NK-92 treated with Interleukin-12 subunit alpha and Interleukin-12 subunit beta, amount 100 ng/mL, for 24 hours (cell line): ENCODE measurements at places on chromosomes 1 and 21.

DNA sequence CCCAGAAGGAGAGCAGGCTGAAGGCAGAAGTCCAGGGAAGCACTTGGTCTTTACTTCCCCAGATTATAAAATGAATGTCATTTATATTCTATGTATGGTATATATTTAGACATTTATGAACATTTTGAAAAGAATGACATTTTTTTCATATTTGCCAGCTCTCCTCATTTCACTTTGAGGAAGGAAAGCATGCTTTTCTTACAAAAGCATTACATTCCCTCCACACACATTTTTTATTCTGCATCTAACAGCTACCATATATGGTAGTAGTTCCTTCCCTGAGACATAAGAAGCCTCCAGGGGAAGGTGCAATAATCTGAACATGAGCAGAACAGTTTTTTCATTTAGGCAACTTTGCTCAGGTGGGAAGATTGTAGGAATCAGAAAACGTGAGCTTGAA is 94.0 kb downstream of the LRRC7 start:
- no peak for DNase-seq

- DNase-seq: no peak
Measured at GRCh38 chr1:119745034-119745433, 23.7 kb downstream of the HMGCS2 start.

DNA sequence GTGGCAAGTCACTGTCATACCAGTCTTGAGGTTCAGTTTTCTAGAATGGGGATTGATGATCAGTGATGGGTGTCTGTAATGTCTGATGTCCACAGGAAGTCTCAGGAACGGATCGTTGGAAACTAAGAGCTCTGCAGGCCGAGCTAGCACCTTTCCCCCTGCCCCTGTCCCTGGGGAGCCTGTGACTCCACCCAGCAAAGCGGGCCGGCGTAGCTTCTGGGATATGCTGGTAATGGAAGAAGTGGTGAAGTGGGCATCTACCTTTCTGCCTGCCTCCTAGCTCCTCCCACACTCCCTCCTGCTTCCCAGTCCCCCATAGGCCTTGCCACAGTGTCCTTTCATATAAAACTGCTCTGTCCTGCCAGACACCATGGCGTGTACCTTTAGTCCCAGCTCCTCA is 13.4 kb downstream of the HYI start:
- DNase-seq: no peak

DNA sequence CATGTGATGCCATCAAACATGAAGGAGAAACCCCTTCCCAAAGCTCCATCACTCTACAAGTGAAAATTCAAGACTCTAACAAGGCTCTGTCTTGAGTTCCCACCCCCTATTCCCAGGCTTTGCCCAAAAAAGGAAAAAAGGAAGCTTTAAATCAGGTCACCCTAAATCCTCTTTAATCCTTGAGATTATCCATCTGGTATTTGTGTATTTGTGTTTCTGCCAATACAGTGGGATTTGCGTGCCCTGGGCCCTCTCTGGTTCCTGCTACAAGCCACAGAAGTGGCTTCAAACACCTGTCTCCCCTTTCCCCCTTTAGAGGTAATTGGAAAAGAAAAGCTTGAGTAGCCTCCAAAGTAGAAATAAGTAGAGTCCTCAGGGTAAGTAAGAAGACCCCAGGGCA is 120.4 kb downstream of the EDEM3 start:
- DNase-seq: no peak

DNA sequence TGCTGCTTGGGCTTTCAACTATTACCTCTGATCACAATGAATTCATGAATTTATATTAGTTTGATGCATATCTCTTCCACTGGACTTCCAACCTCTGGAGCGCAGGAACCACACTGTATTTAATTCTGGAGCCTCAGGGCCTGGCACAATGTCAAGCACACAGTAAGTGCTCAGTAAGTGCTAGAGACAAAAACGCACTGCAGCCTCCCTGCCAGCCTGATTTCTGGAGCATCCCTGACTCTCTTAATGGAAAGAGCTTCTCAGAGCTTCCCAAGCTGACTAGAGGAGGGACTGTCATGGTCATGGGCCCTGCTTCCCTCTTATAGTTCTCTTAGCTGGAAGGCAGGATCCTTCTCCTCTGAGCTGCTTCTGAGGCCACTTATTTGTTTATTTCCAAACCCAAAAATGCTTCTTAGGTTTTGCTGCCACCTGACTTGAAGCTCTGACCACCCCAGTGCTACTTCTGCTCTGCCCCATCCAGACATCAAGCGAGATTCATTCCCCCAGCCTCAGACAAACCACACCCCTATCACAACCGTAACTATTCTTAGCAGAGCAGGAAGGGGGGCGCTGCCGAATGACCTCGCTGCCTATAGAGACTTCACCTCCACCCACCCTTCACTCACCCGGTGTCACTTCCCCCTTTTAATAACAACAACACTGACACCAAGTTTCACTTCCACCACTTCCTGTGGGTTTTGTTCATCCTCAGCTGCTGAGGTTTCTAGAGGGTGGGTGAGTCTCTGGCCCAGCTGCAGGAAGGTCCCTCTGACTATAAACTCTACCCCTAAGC is 33.6 kb downstream of the NUAK2 start:
- peak; percentile 90 for DNase-seq

- no peak for DNase-seq
Measured at GRCh38 chr1:231694075-231694431, 67.5 kb downstream of the DISC1 start.

DNA sequence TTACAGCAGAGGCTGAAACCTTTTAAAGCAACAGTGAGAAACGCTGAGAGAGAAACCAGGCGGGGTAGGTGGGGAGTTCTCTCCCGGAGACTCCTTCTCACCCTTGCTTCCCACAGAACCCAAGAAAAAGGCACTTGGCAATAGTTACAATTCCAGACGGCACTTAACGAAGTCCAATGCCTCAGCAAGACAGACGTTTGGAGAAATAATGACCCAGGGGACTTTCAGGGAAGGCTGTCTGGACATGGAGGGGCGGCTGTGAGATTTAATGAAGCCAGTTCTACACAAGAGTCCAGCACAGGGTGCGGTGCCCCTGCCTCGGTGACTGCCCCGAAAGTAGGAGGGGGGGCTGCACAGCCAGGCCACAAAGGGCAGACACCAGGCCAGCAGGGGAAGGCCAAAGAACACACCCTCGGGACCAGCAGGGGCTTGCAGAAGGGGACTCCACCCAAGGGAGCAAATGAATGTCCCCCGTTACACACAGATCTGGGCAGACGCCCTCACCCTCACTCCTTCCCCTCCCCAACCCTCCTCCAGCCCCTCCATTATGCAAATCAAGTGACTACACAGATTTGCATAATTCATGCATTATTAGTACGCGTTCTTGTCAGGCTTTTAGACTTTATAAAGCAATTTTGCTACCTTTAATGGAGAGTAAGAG is 26.3 kb downstream of the KCNN3 start:
- no peak for DNase-seq

DNA sequence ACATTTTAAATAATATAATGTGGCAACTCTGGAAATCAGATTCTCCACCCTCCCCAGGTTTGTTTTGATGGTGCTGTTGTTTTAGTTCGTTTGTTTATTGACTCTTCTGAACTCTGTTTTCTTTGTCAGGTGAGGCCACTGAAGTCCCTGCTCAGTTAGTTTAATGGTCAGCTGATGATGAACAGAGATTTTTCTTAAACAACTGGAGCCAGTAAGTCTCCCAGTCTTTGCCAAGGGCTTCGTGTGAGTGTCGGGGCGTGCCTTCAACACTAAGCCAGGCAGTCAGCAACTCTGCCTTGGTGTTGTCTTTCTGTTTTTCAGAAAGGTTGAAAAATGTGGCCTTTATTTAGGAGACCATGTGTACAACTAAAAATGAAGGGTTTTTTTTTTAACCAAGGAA is 58.9 kb downstream of the TEX35 start:
- DNase-seq: no peak

DNA sequence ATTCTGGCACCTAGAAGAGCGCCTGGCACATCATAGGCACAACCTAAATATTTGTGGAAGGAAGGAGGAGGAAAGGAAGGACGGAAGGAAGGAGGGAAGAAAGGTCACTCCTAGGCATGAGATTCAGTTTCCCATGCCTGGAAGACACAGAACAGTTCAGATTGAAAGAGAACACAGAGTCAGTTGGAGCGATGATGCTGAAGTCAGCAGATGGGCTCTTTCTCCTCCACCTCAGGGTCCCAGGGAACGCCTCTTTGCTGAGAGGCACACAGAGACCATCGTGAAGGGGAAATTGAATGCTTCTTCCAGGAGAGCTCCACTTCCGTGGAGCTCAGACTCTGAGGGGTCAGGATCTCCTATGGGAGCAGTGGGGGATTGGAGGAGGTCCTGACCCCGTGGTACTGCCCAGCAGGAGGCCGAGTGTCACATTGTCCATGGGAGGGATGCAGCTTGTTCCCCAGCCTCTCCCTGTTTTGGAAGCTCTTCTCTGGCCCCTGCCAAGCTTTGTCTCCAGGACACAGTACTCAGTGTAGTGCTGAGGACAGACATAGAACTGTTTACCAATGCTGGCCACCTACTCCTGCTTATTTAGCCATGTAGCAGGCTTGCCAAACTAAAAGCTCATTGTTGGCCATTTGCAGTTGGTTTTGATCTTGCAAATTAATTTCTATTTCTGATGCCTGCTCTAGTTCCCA is 2.4 kb downstream of the MYBPHL start:
- no peak for DNase-seq

GRCh38 chr21:26194326-26194725 is 23.8 kb upstream of the APP start:
- no peak for DNase-seq

DNA sequence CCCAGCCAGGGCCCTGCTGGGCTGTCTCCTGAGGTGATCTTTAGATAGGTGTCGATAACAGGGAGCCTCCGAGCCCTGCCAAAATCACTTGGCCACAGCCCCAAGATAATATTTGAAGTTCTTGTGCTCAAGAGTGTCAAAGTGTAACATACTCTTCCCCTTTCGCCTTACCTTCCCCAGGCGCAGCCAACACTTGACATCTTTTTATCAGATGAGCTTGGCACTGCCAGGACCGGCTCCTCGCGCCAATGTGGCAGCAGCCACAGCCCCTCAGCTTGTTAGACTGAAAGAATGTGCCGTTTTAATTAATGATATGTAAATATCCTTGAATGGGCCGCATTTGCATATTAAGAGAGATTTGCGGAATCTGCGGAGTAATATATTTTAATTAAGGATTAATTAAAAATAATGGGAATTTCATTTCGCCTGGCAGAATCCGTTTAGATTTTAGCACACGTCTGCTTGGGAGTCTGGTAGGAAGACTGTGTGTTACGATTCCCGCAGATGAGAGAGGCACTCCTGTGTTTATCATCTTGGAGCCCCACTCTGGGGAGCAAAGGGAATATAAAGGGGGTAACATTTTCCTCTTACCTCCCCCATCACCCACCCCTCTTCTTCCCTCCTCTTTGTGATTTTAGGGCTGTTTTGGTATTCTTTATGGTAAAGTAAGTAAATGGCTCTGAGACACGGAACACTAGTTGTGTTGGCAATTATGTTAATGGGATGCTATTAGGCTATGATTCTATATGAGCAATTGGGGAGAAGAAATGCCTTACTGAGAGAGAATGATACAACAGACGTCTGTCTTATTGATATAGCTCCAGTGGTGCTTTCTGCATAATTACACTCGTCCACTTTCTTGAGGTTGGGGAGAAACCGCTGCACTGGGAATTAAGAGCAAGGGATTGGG is 109.8 kb downstream of the PBX1 start:
- DNase-seq: no peak

DNA sequence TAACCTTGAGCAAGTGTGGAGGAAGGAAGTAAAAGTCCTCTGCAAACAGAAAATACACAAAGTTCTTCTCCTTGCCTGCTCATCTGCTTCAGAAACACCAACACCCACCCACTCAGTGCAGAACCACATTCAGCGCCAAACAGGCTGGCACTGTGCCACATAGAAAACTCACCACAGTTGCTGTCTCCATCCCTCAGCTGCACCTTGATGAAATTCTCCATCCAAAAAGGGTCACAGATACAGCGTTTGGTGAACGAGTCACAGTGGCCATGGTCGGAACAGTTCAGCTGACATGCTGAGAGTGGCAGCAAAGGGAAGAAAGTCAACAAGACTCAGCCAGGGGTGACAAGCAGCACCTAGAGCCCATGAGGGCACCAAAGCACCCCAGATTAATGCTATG is 114.5 kb downstream of the KIAA0319L start:
- DNase-seq: no peak

- DNase-seq: no peak
Measured at GRCh38 chr1:111878649-111879048, 110.8 kb downstream of the KCND3 start.

GRCh38 chr1:22383526-22384294 is 67.9 kb upstream of the ZBTB40 start:
- no peak for DNase-seq

DNA sequence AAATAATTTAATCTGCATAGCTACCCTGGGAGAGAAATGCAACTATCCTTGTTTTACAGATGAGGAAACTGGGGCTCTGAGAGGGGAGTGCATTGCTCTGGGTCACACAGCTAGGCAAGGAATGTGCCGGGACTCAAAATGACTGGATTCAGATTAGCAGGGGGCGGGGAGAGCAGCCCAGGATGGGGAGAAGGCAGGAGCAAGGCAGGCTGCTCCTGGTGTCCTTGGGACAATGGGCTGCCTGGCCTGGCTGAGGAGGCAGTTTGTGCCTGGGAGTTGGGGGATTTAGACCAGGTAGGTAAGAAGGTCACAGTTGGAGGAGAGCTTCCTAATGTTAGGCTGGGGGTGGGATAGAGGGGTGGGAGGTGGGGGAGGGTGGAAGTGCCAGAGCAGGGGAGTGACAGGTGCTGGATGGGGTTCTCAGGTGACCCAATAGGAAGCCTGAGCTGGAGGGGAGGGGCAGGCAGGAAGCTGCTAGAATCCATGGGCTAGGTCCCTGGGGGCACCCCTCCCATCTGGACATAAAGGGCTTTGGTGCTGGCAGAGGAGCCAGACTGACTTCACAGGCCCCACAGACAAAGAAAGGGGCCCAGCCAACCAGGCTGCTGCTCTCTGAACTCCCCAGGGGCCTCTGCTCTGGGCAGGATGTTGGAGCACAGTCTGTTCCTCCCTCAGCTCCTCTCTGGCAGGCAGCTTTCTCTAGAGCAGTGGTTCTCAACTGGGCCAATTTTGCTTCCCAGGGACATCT is 29.0 kb downstream of the TRIM62 start:
- DNase-seq: no peak
